Karpas-422 (cell line): ENCODE measurements at places on chromosomes 1 and 21. TPM values are rescaled to one million over a fixed set of nuclear protein-coding genes. Genes with fewer than 3 reads are reported as not detected.

RASSF5 gene
- 27.2 and 29.5 TPM in 2 replicates for total RNA-seq

C4BPB gene
- not detected in 2 replicates for total RNA-seq

ADIPOR1 gene
- total RNA-seq: 88.2 and 123 TPM in 2 replicates

PERM1 gene
- not detected in 2 replicates for total RNA-seq

RGS13 gene
- 176 and 462 TPM in 2 replicates for total RNA-seq

DNAJC28 gene
- 0.22 and 0.25 TPM in 2 replicates for total RNA-seq

AMY1B gene
- not detected in 2 replicates for total RNA-seq
